ENCODE measurements at places on chromosomes 2 and 18. TPM values are rescaled to one million over a fixed set of nuclear protein-coding genes. Genes with fewer than 3 reads are reported as not detected.

GRCh38 chr2:165425556-165425955 is 43.9 kb upstream of the CSRNP3 start:
- H3K27ac ChIP-seq, result no peak overlapping the region
- peaks cover 14% of the 10 kb centered on the region for H3K4me1 ChIP-seq
- H3K4me3 ChIP-seq, result no peak overlapping the region
- no peaks in the 10 kb centered on the region for H3K27me3 ChIP-seq

Gene MBD1
- 30.2 TPM for total RNA-seq

DNA sequence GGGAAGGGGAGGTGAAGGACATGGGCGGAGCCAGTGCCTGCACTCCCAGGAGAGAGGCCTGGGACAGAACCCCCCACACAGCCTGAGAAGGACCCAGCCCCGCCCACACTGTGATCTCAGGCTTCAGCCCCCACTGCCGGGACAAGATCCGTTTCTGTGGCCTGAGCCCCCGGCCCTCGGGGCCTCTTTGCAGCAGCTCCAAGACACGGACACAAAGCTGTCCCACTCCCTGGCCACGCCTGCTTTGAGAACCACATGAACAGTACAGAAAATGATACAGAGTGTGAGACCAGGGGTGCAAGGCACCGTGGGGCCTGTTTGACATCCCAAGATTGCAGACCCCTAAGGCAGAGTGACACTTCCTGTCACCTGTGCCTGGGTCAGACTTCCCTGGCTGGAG is 74.5 kb downstream of the TWIST2 start:
- H3K4me1 ChIP-seq, result peaks cover 7% of the 10 kb centered on the region
- no peak overlapping the region for H3K27ac ChIP-seq
- H3K27me3 ChIP-seq, result no peaks in the 10 kb centered on the region
- no peak overlapping the region for H3K4me3 ChIP-seq

GRCh38 chr2:151849413-151850010 is 21.3 kb upstream of the ARL5A start:
- peaks cover 56% of the 10 kb centered on the region for H3K27me3 ChIP-seq
- H3K36me3 ChIP-seq, result no peaks in the 10 kb centered on the region
- H3K4me3 ChIP-seq, result no peak overlapping the region
- DNase-seq, result no peak
- no peaks in the 10 kb centered on the region for H3K4me1 ChIP-seq
